ENCODE measurements at places on chromosomes 7 and 10.

GRCh38 chr7:25216837-25217236 lies 11.4 kb downstream of the NPVF start:
- DNase-seq = peak; percentile 56

DNA sequence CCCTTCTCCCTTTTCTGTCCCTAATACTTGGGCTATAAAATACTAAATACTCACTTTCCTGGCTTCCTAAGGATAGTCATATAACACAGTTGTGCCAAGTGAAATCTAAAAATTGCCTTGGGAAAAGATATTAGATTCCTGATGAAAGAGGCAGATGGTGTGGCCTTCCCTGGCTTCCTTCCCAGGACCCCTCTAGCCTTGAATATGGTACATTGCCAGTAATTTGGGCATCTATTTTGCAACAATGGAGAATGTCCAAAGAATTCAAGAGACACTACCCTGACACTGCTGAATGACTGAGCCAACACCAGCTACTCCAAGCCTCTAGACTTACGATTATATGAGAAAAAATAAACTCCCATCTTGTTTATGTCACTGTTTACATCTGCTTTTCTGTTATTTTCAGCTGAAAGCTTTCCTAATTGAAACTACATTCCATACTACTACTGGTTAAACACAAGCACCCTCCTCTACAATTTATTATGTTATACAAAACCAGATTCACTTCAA lies 17.9 kb downstream of the COPG2 start:
- no peak for DNase-seq

DNA sequence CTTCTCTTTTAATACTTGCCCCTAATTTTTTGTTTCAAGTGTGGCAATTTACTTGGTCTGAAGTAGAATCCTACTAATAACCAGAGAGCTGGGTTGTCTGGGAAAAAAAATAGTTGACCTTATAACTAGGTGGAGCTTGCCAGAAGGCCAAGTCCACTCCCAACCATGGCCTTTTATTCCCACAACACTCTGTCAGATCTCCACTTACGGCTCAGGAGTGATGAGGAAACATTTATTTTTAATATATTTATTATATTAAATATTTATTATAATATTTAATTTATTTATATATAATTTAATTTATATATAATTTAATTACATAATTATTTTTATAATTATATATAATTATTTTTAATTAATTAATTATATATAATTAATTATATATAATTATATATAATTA lies 58.8 kb downstream of the TSPAN12 start:
- no peak for DNase-seq

- no peak for DNase-seq
These were observed 98.8 kb downstream of the HECW1 start for GRCh38 chr7:43211286-43211685.

GRCh38 chr10:35705051-35705450 lies 63.0 kb upstream of the FZD8 start:
- DNase-seq = no peak

Measured in DMS79 treated with DMSO at 0.1 percent for 48 hours (cell line).